ENCODE measurements at places on chromosomes 1 and 21. TPM values are rescaled to one million over a fixed set of nuclear protein-coding genes. Genes with fewer than 3 reads are reported as not detected.

DNA sequence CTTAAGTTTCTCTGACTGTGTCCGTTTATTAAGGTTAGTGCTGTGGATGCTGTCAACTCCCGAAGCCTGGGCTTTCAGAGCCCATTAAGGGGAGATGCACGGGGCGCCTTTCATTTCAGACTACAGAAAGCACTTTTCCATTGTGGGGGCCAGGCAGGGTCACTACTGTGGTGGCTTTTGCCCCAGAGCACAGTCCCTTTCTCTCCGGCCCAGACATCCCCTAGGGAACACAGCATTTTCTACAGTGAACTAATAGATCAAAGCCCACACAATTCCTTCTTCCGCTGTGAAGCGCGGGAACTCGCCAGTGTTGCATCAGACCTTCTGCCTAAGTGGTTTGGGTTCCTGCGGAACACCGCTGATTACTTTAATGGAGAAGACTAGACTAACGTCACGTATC is 26.8 kb upstream of the MAP1LC3C start:
- H3K27ac ChIP-seq: no peak overlapping the region
- no peaks in the 10 kb centered on the region for H3K36me3 ChIP-seq
- H3K4me1 ChIP-seq: no peaks in the 10 kb centered on the region
- DNase-seq: no peak

DNA sequence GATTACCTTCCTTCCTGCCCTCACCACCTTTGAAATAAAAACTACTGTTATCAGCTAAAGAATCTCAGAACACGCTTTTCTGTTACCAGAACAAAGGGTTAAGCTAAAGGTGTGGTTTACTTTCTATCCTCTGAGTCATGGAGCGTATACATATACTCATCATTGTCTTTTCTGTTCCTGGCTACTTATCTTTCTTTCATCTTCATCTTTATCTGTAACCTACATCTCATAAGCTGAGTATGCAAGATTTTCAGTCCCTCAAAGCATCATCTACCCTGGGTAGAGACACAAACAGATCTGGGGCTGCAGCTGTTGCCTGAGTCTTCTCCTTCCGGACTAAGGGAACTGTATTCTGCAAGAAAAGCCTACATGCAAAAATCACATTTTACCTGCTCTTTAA is 75.6 kb downstream of the LMO4 start:
- peaks cover 10% of the 10 kb centered on the region for H3K27me3 ChIP-seq
- peaks cover 2% of the 10 kb centered on the region for H3K36me3 ChIP-seq
- H3K4me1 ChIP-seq: peaks cover 17% of the 10 kb centered on the region
- peak; percentile 12 for DNase-seq

DNA sequence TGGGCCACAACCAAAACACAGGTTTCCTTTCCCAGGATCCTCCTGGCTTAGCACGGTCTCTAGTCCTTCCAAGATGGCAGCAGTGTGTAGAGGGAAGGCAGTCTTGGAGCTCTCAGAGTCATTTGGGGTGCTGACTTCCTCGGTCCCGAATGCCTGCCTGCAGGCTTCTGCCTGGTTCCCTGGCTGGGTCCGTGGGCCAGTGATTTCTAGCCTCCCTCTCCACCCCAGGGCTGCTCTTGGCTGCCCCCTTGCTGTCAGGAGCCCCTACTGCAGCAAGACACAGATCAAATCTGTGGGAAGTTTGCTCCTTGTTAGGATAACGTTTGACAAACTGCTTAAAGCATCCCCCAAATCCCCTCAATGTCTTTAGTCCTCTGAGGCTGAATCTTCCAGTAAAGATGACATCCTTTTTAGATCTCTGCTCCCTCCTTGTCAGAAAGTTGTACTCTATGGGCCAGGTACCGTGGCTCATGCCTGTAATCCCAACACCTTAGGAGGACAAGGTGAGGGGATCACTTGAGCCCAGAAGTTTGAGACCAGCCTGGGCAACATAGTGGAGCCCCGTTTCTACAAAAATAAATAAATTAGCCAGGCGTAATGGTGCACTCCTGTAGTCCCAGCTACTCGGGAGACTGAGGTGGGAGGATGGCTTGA is 272.5 kb downstream of the RRAGC start:
- H3K27me3 ChIP-seq: peaks cover 23% of the 10 kb centered on the region
- H3K36me3 ChIP-seq: no peaks in the 10 kb centered on the region
- peaks cover 12% of the 10 kb centered on the region for H3K4me1 ChIP-seq
- H3K4me3 ChIP-seq: no peak overlapping the region
- DNase-seq: peak; percentile 63

- H3K27me3 ChIP-seq: peaks cover 11% of the 10 kb centered on the region
- peak within 1 kb of the TSS; percentile 73 for H3K4me3 ChIP-seq
- no peak within 1 kb of the TSS for H3K27ac ChIP-seq
- peak; percentile 67 for DNase-seq
- H3K36me3 ChIP-seq: peaks cover 5% of the 10 kb centered on the region
Observed at GRCh38 chr21:46097336-46098293, at the start of gene COL6A2. TSS of gene COL6A2 (plus strand) at chr21:46098112.

DNA sequence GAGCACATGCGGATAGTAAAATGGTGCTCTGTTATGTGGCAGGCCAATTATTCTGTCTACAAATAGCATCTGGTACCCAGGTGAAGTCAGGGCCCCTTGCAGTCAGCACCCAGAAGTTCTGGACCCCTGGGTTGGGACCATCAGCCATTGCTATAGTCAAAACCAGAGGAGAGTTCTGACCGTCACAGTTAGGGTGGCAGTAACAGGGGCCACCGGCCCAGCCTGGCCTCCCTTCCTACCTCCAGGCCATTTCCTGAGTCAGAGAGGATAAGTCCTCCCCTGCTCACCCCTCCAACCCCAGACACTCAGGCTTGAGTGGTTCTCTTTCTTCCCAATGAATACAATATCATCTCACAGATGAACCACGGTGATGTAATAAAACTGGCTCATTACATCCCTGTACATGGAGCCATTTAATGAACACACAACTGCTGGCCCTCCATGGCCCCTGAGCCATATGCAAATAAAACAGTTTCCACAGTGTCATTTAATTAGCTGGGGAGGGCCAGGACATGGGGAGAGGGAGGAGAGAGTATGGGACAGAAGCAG is 673.6 kb downstream of the MATN1 start:
- no peak for DNase-seq
- H3K27me3 ChIP-seq: peaks cover 16% of the 10 kb centered on the region
- H3K27ac ChIP-seq: no peak overlapping the region
- no peaks in the 10 kb centered on the region for H3K4me1 ChIP-seq
- H3K36me3 ChIP-seq: no peaks in the 10 kb centered on the region

DNA sequence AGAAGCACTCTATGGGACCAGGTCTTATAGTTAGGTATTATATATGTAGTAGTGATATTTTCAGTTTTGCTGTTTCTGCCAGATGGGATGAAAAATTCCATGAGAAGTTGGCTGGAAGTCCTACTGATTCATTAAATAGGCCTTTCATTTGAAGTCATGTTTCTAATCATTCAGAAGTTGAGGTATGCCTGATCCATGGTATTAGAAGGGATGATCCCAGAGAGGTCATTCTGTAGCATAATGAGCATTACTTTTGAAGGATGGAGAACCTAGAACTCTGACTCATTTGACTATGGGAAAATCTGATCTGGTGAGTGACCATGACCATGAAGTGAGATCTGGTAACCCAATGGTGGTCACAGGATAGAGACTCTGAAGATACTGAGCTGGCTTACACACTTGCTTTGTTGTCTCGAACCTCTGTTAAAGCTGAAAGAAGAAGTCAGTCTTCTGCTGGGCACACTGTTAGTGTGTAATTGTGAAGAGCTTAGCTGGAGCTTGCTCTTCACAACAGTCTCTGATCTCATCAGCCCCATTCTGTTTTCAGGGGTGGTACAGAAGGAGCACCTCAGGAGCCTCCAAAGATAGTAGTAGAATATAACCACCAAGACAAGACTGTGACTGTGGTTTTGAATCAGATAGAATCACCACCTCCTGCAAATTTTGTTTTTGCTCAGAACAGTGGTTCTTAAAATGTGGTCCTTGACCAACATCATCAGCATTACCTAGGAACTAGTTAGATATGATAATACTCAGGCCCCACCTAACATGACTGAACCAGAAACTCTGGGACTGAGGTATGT is 9.0 kb downstream of the MGST3 start:
- DNase-seq: no peak
- H3K27ac ChIP-seq: no peak overlapping the region
- no peaks in the 10 kb centered on the region for H3K27me3 ChIP-seq
- H3K36me3 ChIP-seq: no peaks in the 10 kb centered on the region
- no peak overlapping the region for H3K4me3 ChIP-seq

GRCh38 chr1:156368157-156368658 is 803 bp upstream of the RHBG start:
- H3K4me3 ChIP-seq: no peak overlapping the region
- H3K27ac ChIP-seq: no peak overlapping the region
- no peaks in the 10 kb centered on the region for H3K36me3 ChIP-seq
- DNase-seq: no peak
- H3K4me1 ChIP-seq: peaks cover 2% of the 10 kb centered on the region

- peak overlapping the region; percentile 56 for H3K4me3 ChIP-seq
- H3K27me3 ChIP-seq: peaks cover 36% of the 10 kb centered on the region
- peaks cover 9% of the 10 kb centered on the region for H3K4me1 ChIP-seq
- DNase-seq: peak; percentile 40
Observed at GRCh38 chr1:905071-905749, 18.5 kb upstream of the SAMD11 start.

GRCh38 chr1:97745912-97746311 is 174.9 kb downstream of the DPYD start:
- H3K27ac ChIP-seq: no peak overlapping the region
- H3K27me3 ChIP-seq: no peaks in the 10 kb centered on the region
- no peak overlapping the region for H3K4me3 ChIP-seq
- no peak for DNase-seq
- H3K36me3 ChIP-seq: no peaks in the 10 kb centered on the region

- H3K4me3 ChIP-seq: no peak overlapping the region
- H3K4me1 ChIP-seq: peaks cover 17% of the 10 kb centered on the region
- H3K36me3 ChIP-seq: no peaks in the 10 kb centered on the region
- no peak for DNase-seq
- no peak overlapping the region for H3K27ac ChIP-seq
Observed at GRCh38 chr1:18632783-18633421, 2.3 kb downstream of the PAX7 start.

- H3K27ac ChIP-seq: no peak overlapping the region
- no peaks in the 10 kb centered on the region for H3K36me3 ChIP-seq
- no peak overlapping the region for H3K4me3 ChIP-seq
Observed at GRCh38 chr1:88649932-88650331, 34.1 kb upstream of the PKN2 start.

DNA sequence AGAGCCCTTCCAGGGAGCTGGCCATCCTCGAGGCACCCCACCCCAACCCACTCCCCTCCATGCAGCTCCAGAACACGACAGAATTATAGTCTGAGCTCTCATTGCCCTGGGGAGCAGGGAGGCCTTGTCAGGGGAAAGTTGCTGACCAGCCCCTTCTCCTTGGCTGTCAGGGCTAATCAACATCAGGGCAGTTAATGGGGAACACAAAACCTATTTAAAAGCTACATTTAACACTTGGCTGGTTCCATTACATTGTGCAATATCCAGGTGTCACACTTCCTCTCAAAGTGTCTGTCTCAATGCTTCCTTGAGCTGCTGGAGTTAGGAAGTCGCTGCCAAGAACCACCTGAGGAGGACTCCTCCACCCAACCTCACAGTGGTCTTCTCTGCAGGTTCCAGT is 111.8 kb upstream of the GRIK3 start:
- DNase-seq: no peak
- H3K4me1 ChIP-seq: no peaks in the 10 kb centered on the region
- no peaks in the 10 kb centered on the region for H3K36me3 ChIP-seq
- no peak overlapping the region for H3K27ac ChIP-seq
- H3K27me3 ChIP-seq: peaks cover 5% of the 10 kb centered on the region
- no peak overlapping the region for H3K4me3 ChIP-seq

GRCh38 chr1:36440044-36440443 is 10.2 kb downstream of the OSCP1 start:
- H3K27me3 ChIP-seq: no peaks in the 10 kb centered on the region
- no peak overlapping the region for H3K27ac ChIP-seq
- H3K36me3 ChIP-seq: no peaks in the 10 kb centered on the region
- no peak for DNase-seq

GRCh38 chr1:67427947-67428346 is 2.3 kb downstream of the SERBP1 start:
- peak overlapping the region; percentile 98 for H3K27ac ChIP-seq
- peaks cover 44% of the 10 kb centered on the region for H3K4me1 ChIP-seq
- peaks cover 71% of the 10 kb centered on the region for H3K36me3 ChIP-seq
- DNase-seq: no peak

GRCh38 chr1:115404911-115405310 is 66.9 kb upstream of the NGF start:
- H3K4me1 ChIP-seq: no peaks in the 10 kb centered on the region
- peaks cover 13% of the 10 kb centered on the region for H3K27me3 ChIP-seq
- no peak overlapping the region for H3K4me3 ChIP-seq

DNA sequence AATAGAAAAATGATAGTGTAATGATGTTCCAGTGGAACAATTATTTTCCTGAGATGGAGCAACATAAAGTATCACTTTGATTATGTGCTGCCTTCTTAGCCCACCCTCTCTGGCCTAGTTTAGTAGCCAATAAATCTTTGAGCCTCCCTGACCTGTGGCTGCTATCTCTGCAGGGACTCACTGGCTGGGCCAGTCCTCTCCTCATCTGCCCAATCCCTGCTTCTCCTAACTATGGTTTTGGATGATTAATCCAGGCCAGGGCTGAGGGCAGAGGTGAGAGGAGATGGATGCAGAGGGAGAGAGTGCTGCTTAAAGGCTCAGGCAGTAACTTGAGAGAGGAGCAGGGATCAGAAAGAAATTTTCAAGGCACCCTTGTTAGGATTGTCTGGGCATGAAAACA is 89.0 kb upstream of the CD34 start:
- no peaks in the 10 kb centered on the region for H3K4me1 ChIP-seq
- H3K27ac ChIP-seq: no peak overlapping the region
- H3K4me3 ChIP-seq: no peak overlapping the region
- DNase-seq: no peak
- no peaks in the 10 kb centered on the region for H3K27me3 ChIP-seq

RNU1-2 gene
- total RNA-seq: 820 TPM

NOS1AP gene
- 0.18 TPM for total RNA-seq

OR6K3 gene
- not detected for total RNA-seq

SPEN gene
- total RNA-seq: 59.8 TPM

F13B gene
- total RNA-seq: not detected

BCAN gene
- total RNA-seq: not detected

PLA2G2A gene
- total RNA-seq: not detected

UBE2J2 gene
- total RNA-seq: 59.2 TPM

SPATA46 gene
- total RNA-seq: not detected
